AG09319 (cell line): ENCODE measurements at places on chromosomes 6 and 20.

GRCh38 chr6:137094411-137095008 is 49.7 kb upstream of the IL20RA start:
- DNase-seq = peak; percentile 38

- no peak for DNase-seq
These were observed 137.6 kb upstream of the RIN2 start for GRCh38 chr20:19620446-19620845.

GRCh38 chr6:167910007-167910406 is 83.3 kb downstream of the AFDN start:
- no peak for DNase-seq

DNA sequence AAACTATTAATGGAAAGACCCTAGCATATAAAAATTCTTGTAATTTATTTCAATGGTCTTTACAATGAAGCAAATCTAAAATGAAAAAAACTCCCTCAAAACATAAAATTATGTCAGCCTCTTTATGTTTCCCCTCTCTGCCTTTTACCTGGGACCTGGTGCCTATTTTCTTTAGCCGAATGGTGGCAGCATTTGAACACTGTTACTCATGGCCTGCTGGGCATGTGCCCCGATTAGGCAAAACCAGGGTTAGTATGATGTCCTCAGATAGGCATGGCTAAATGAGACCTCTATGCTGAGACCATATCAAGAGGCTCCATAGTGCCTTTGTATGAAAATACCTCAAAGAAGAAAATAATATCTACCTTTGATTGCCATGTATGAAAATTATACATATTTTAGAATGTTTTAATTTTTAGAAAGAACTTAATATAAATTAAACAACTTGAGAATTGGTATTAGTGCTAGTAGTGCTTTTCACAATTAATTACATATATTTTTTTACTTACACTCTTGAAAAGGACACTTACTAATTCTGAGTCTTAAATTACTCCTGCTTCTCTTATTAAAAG is 22.5 kb upstream of the C6orf58 start:
- no peak for DNase-seq

- no peak for DNase-seq
These were observed 64.3 kb downstream of the MRPL14 start for GRCh38 chr6:44062771-44063560.

- DNase-seq = no peak
These were observed 219.6 kb downstream of the CD83 start for GRCh38 chr6:14337152-14337551.

- DNase-seq = no peak
These were observed 67.8 kb upstream of the ANKEF1 start for GRCh38 chr20:9966966-9967365.

DNA sequence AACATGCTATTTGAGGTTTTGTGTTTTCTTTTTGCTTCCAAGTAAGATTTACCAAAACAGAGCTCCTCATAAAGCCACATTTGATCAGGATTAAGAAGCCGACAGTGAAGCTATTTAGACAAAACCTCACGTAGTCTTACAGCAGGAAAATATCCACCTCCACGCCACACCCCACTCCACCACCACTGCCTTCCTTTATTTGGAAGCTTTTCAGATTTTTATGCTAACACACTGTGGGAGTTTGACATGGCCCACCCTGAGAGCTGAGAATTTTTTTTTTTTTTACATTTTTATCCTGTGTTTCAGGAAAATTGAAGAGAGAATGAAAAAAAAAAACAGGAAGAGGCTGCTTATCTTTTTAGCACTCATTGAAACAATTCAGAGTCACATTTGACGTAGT is 104.8 kb upstream of the MC3R start:
- no peak for DNase-seq

DNA sequence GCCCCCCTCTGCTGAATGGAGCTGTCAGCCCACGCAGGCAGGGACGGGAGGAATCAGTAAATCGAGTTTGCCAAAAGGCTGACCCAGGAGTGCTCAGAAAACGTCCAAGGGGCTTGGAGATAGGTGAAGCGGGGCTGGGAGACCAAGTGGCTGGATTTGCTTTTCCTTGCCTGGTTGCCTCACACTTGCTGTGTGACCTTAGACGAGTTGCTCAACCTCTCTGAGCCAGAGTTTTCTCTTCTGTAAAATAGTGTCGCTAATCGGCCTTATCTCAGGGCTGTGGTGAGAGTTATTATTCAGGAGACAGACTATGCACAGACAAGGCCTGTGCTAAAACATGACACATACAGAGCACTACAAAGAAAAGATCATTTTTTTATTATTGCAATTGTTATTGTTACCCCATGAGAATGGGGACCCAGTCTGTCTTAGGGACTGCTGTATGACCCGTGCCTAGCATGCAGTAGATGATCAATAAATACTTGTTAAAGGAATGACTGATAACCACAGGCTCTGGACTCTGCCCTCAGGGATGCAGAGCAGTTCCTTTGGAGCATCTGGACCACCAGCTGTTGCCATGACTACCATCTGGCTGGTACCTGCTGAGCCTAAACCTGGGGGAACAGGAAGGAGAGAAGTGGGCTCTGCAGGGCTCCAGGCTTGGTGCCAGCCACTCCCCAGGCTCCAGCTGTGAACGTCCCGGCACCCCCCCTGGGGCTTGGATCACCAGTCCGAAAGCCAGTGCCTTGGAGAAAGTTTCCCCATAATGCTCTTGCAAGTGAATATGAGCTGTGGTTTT is 901 bp downstream of the KCNK15 start:
- no peak for DNase-seq

GRCh38 chr20:25495189-25495824 is 87.8 kb downstream of the GINS1 start:
- DNase-seq = no peak

- no peak for DNase-seq
These were observed 78.7 kb upstream of the IFNGR1 start for GRCh38 chr6:137297887-137298286.

GRCh38 chr6:123316733-123317323 is 319.9 kb downstream of the TRDN start:
- no peak for DNase-seq

- no peak for DNase-seq
These were observed 331.6 kb upstream of the NT5E start for GRCh38 chr6:85118233-85118632.

- no peak for DNase-seq
These were observed 47.0 kb upstream of the PRL start for GRCh38 chr6:22343864-22344263.

DNA sequence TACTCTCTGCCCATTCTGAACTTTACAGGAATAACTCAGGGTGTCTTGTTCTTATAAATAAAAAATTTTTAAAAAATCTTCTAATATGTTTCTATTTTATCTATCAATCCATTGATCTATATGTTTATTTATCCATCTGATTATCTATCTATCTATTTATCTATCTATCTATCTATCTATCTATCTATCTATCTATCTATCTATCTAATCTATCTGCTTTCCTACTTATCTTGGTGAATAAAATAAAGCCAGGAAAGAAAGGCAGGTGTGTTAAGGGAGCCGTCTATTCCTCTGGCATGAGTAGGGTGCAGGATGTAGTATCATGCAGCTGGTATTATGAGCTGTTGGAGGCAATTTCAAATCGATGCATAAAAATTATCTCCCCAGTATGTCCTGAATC is 153.0 kb downstream of the FOXA2 start:
- no peak for DNase-seq

DNA sequence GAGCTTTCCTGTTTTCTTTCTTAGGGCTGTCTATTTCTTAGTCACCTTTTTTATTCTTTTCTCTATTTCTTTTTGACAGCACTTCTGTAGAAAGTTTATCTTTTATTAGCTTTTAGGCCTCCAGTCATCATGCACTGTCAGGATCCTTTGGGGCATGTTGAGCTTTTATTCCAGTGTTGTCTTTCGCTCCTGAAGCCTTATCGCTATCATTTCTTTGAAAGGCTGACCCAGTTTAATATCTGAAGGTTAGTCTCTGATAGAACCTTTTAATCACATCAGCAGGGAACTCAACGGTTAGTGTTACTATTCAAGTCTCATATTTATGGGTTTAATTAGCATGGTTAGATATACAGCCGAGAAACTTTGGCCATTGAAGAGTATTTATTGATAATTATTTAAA is 745.9 kb downstream of the TBC1D32 start:
- no peak for DNase-seq

DNA sequence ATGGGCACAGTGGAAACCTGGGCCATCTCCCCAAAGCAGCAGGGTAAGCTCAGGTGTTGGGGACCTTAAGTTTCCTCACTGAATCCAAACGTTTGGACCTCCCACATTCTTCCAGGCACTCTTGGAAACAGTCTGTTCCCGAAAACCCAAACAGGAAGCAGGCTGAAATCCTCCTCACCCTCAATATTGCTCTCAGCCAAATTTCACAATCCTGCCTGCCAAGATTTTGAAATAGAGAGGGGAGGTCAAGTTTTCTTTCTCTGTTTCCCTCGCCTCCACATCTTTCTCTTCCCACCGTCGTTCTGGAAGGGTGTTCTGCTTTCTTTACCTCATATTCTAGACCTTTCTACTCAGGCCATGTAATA is 392.0 kb upstream of the SASH1 start:
- DNase-seq = no peak

DNA sequence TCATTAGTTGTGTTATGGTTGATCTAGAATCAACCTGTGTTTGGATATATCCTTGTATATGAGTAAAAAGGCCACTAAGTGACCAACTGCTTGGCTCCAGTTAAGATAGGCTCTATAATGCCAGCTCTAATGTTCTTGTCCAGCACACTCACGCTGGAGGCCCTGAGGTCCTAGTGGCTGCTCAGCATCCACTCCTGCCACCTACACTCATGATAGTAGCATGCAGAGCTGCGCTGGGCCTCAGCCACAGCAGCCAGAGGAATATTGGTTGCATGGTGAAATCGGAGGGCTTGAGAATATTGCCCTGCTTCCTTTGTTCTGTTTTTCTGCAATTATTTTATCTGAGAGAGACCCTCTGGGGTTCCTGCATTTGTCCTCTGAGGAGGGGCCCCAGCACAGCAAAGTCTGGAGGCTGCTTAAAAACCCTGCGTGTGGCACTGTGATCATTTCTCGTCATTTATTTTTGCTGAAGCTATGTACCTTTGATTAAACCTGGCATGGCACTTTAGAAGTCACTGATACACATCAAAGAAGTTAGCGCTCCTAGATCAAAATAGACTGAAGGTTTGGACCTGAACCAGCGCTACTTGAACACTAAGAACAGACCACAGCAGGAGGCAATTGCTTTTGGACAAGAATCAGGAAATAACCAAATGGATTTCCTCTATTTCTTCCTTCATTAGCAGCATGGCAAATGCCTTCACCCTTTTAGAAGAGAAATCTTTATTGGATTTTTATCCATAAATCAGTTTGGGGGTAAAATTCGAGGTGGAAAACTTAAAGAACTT is 398.4 kb upstream of the ID4 start:
- DNase-seq = no peak

DNA sequence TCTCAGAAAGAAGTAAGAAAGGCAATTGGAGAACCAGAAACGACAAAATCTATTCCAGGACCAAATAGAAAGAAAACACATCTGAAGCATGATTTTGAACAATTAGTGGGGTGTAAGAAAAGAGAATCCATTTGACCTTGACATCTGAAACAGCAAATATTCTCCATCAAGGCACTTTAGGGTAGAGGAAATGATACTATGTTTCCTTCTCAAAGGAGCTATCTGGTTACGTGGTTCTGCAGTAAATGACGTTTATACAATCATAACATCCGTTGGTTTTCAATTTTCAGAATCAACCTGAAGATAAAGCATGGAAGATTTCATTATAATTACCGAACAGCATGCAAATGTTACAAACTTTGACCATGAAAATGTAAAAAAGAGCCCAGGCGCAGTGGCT is 8.2 kb upstream of the SIGLEC1 start:
- DNase-seq = no peak

DNA sequence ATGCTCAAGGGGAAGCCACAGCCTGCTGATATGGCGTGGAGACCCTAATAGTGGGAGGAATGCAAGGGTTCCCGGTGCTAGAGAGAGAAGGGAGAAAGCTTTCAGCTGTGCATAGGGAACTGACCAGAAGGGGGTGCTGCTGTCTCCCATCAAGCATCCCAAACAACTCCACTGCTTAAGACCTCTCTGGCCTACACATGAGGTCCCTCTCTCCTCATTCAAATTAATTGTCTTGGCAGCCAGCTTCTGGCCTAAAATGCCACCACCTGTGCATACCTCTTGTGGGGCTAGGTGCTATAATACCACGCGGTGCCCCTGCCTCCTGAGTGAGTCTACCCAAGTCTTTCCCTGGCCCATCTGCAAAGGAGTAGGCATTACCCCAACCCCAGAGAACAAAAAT is 14.5 kb downstream of the ADISSP start:
- peak; percentile 49 for DNase-seq

DNA sequence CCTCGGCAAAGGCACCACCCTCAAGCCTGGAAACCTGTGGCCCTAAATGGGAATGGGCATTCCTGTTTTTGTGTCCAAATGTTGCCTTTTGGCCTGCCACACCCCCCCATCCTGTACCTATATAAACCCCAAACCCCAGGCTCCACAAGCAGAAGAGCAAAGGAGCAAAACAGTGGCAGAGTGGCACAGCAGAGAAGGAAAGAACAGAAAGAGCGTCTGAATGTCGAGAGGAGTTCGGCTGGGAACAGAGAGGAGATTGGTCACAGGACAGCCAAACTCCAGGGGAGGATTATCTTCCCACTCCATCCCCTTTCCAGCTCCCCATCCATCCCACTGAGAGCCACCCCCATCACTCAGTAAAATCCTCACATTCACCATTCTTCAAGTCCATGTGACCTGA is 58.0 kb upstream of the PREP start:
- DNase-seq = no peak

- DNase-seq = no peak
These were observed 40.4 kb upstream of the MCUR1 start for GRCh38 chr6:13854716-13855250.

- no peak for DNase-seq
These were observed 3.9 kb downstream of the PRDM1 start for GRCh38 chr6:106090001-106090400.

- no peak for DNase-seq
These were observed 725.5 kb downstream of the TBC1D32 start for GRCh38 chr6:120608826-120609225.

DNA sequence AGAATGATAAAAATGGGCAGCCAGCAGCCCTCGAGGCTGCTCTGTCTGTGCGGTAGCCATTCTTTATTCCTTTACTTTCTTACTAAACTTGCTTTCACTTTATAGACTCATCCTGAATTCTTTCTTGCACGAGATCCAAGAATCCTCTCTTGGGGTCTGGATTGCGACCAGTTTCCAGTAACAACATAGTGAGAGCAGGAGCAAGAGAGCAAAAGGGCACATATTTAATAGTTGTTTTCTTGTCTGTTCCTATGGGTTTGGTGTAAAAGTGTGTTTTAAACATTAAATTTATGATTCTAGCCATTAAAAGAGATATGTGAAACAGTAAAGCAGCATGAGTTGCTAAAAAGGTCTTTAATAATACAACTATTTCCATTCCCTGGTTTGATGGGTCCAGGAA is 78.8 kb upstream of the OPRM1 start:
- no peak for DNase-seq

- no peak for DNase-seq
These were observed 41.9 kb downstream of the EYA2 start for GRCh38 chr20:46936415-46937156.

DNA sequence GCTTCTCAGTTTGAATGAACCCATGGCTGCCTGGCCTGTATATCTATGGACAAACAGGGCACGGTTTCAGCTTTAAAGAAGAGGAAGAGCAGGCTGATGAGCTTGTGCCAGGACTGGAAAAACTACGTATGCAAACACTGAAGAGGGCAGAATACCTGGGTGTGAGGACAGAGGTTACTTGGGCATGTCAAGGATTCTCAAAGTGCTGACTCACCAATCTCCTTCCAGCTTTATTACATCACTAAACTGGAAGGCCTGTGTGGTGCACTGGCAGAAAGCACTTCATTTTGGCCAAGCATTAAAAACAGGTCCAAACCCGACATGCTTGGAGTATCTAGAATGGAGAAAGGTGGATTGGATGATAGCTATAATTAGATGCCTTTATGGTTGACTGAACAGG is 95.2 kb downstream of the GMPR start:
- DNase-seq = no peak
